Stimulated activated CD8-positive, alpha-beta memory T cell treated with anti-CD3 and anti-CD28 coated beads, Interleukin-7, amount 100 ng/mL, for 48 hours (primary cell): ENCODE measurements at places on chromosomes 5 and 9.

DNA sequence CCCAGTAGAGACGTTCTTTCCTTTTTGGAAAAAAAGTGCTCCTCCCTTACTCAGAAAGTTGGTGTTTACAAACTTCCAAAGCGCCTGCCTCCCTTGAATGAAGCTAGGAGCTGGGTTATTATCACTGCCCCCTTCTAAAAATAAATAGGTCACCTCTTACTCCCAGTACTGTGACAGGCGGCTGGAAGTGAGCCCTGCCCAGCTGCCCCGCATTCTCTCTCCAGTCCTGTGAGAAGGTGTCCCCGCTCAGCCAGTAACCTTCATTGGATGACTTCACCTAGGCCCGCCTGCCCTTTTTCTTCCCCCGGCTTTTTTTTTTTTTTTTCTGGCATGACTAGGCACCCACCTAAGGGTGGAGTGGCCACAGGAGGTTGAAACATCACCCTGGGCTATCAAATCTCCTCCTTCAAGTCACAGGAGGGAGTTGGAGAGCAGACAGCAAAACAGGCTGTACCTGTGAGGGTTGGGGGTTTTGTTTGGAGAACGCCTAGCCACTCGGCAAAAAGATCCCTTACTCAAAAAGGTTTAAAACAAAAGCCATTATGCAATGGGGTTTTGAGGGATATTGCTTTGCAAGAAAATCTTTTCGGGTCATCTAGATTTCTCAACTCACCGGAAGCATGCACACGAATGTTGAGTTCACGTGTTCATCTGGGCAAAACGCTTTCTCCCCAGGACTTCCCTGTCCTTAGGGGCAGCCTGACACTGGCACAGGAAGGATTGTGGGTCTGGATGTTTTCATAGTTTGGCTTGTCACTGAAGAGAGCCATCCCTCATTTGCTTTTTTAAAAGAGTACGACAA lies 43.3 kb upstream of the ZNF622 start:
- DNase-seq: no peak

DNA sequence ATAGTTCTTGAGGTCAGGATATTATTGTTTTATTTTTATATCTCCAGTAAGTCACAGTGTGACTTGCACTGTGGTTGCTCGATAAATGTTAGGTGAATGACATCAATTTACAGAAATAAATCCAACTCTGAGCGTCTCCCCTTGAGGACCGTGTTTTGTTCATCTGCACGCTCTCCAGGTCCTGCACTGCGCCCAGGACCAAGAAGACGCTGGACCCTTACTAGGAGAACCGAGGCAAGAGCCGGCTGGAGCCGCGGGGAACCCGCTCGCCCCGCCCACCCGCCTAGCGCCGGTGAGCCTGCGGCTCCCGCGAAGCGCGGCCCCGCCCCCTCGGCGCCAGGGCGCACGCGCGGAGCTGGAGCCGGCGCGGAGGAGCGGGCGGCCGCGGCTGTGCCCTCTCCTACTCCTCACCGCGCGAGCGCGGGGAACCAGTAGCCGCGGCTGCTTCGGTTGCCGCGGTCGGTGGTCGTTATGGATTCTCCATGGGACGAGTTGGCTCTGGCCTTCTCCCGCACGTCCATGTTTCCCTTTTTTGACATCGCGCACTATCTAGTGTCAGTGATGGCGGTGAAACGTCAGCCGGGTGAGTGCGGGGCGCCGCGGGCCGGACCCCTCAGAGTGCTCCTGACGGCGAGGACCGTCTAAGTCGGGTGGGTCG lies at the start of gene TMEM38B:
Gene TMEM38B (plus strand): TSS at position 352 of the 658 bp plus-strand sequence. CDS start 120 bp downstream, at position 472.
- DNase-seq: peak; percentile 69

- DNase-seq: no peak
Measured at GRCh38 chr9:77892171-77892570, 139.4 kb downstream of the GNAQ start.

GRCh38 chr9:126316085-126316655 lies 10.5 kb upstream of the MVB12B start:
- DNase-seq: no peak

- DNase-seq: no peak
Measured at GRCh38 chr5:54087436-54087835, 222.9 kb downstream of the ARL15 start.

- no peak for DNase-seq
Measured at GRCh38 chr9:91077624-91078368, 276.2 kb downstream of the SYK start.

DNA sequence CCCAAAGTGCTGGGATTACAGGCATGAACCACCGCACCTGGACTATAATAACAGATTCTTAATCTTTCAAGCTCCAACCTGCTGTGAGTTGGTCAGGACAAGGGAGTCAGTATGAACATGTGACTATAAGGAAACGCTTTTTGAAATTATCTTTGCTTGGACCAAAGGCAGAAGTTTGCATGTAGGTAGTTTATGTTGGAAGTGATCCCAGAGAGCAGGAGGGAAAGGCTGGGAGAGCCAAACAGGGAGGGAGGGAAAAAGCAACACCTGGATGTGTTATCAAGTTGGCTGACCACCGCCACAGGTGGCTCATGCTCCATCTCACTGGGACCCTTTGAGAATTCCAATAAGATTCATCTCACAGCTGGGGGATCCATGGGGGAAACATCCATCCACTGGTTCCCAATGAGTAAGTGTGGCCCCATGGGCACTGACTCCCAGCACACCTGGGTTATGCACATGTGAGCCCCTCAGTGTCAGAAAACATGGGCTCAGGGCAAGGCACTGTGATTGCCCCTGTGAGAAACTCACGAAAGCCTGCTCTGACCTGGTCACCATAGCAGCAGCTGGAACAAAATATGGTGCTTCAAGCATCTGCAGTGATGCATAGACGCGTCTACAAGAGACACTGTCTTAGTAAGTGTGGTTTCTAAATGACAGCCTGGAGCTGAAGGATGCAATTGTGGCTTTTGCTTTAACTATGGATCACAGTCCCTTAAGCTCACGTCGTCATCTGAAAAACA lies 62.1 kb downstream of the ARSB start:
- no peak for DNase-seq

DNA sequence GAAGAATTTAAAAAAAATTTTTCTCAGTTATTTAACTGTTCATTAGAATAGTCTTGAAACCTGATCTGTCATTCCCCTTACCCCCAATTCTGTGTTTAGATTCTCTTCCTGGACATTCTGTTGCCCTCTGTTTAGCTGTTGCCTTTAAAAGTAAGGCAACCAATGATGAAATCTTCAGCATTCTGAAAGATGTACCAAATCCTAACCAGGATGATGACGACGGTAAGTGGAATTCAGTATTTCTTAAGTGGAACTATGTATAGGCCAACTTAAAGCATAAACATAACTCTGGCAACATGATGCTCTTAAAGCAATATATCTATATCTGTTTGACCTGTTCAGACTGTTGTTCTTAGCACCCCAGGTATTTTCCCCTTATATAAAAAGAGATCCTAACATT lies 27.2 kb downstream of the NCBP1 start:
- no peak for DNase-seq

GRCh38 chr5:138336952-138337684 lies 948 bp upstream of the FAM53C start:
- no peak for DNase-seq

- DNase-seq: no peak
Measured at GRCh38 chr5:9474219-9475002, 71.5 kb downstream of the SEMA5A start.

- no peak for DNase-seq
Measured at GRCh38 chr9:121812159-121812735, 160.8 kb downstream of the DAB2IP start.
